GDM1 (cell line): ENCODE measurements at places on chromosomes 11 and 22.

GRCh38 chr11:35098855-35099254 is 40.1 kb upstream of the CD44 start:
- DNase-seq: peak; percentile 28

DNA sequence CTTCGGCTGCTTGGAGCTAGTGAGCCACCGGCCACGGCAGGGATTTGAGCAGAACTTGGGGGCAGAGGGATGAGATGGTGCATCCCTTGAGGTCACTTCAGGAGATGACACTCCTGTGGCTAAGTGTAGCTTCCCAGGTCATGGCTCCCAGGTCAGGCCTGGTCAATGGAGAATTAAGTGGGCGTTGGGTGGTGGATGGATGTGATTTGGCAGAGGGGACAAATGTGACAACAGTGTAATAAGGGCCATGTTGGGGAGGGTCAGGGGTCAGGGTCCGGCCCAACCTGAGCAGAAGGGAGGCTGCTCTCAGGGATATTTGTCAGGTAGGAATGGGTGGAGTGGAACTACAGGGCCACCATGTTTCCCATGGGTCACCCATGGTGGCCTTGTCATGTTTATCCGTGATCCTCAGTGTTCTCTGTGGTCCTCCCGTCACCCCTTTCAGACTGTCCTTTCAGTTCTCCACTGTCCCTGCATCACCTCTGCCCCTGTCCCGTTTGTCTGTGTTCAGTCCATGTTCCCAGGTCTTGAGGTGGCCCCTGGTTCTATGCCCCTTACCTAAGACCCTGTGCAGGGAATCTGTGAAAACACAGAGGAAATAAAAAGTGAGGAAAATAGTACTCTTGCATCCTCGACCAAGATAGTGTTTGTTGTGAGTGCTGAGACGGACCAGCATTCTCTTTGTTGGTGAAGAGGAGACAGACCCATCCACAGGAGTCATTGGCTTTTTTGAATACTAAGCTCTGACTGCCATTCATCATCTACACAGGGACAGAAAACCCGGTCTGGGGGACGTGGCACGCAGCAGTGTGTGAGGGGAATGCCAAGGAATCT is 6.1 kb downstream of the SLC25A1 start:
- no peak for DNase-seq

- DNase-seq: no peak
These were observed 26.1 kb upstream of the BAIAP2L2 start for GRCh38 chr22:38136607-38137006.

DNA sequence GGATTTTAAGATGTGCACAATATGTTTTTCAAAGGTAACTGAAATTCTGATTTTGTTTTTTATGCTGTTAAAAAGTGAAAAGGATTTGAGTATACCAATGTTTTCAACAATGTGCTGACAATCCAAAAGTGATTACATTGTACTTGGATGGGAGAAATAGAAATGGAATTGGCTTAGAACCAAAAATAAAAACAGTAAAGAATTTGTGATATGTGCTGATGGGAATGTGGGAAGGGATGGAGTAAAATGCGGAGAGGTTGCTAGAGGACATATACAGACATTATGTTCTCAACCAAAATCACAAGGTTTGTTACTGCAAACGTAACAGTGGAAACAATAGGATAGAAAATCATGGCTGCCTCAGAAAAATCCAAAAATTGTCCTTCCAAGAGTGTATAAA is 279.3 kb upstream of the TENM4 start:
- DNase-seq: no peak

GRCh38 chr11:78181185-78181584 is 7.2 kb downstream of the KCTD21 start:
- DNase-seq: no peak

DNA sequence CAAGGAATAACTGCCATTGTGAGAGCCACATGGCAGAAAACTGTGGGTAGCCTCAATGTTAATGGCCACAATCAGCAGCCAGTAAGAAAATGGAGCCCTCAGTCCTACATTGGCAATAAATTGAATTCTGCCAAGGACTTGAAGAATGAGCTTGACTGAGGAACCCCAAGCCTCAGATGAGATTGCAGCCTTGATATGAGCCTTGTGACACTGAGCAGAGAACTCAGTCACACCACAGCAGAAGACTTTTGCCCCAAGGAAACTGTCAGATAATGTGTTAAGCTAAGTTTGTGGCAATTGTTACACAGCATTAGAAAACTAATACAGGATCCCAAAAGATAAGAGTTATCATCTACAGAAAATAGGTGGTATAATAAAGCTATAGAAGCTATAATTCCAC is 2.4 kb upstream of the TTC17 start:
- DNase-seq: no peak

DNA sequence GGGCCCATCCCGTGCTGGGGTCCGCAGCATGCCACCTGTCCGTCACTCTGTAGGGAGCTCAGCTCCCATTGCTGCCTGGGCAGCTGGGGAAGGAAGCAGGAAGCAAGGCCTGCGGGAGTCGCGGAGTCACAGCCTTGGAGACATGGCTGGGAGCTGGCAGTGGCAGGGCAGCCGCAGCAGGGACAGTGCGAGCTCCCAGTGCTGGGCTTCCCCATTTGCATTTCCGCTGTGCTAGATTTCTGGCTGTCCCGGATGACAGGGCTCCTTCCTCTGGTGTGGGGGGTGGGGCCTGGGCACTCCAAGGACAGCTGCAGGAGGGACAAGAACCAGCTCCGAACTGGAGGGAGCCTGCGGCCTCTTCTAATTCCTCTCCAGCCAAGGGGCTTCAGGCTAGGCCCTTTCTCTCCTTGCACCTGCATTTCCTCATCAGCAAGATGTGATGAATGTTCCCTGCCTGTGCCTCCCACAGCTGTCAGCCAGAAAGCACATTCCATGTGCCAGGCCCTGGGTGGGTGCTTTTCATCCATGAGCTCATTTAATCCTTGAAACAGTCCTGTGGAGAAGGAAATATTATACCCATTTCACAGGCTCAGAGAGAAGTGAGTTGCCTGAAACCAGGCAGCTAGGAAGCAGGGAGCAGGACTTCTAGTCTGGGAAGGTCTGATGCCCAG is 48.0 kb downstream of the MYO7A start:
- DNase-seq: peak; percentile 29

DNA sequence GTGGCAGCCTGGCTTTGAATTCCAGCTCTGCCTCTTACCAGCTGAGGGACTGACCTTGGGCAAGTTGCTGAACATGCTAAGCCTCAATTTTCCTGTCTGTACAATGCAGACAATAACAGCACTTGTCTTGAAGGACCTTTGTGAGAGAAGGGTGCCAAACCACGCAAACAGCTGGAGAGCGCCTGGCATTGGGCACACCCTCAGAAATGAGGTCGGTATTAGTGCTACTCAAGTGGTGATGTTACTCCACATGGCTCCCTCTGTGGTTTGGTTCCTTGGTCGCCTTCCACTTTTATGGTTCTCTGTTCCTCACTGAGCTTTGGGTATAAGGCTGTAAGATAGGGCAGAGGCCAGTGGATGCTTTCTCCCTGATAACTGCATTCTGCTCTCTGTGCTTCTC is 8.2 kb downstream of the UBASH3B start:
- no peak for DNase-seq

GRCh38 chr11:58254936-58255335 is 13.1 kb downstream of the OR10W1 start:
- DNase-seq: no peak

GRCh38 chr11:75474878-75475766 is 42.1 kb upstream of the KLHL35 start:
- DNase-seq: no peak

- no peak for DNase-seq
These were observed 231.3 kb upstream of the B3GAT1 start for GRCh38 chr11:134643115-134644012.

- no peak for DNase-seq
These were observed 103.5 kb downstream of the WT1 start for GRCh38 chr11:32331792-32332191.

DNA sequence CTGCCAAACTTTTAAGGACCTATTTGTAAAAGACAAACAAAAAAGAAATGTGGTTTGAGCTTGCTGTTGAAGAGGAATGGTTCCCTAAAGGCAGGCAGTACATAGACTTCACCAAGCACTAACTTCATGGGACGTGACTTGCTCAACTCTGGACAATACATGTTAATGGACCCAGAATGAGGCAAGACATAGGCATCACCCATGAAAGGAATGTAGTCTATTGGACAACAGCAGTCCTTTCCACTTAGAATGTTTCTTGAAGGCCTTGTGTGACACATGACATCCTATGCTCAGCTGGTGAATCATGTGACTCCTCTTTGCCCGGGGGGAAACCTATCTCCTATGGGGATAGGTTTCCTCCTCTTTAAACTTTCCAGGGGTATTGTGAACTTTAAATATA is 246.4 kb upstream of the BLID start:
- DNase-seq: no peak

GRCh38 chr11:7020183-7020917 is at the start of the genes NLRP14 and ZNF214:
Gene NLRP14 (plus strand): TSS chr11:7020479. CDS start chr11:7038587, 18,108 bp downstream.
Gene ZNF214 (minus strand): TSS chr11:7020346. CDS start chr11:7002835, 17,511 bp downstream.
- DNase-seq: no peak

DNA sequence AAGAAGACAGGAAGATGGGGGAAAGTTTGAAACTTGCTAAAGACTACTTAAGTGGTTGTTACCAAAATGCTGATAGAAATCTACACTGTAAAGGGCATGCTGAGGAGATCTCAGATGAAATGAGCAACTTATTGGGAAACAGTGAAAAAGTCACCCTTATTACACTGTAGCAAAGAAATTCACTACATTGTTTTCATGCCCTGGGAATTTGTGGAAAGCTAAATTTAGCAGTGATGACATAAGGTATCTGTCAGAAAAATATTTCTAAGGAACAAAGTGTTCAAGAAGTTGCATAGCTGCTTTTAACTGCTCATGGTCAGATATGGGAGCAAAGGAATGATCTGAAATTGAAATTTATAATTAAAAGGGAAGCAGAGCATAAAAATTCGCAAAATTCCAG is 702.4 kb upstream of the LRRC4C start:
- DNase-seq: no peak

GRCh38 chr11:78753297-78753696 is 178.6 kb upstream of the NARS2 start:
- DNase-seq: no peak

DNA sequence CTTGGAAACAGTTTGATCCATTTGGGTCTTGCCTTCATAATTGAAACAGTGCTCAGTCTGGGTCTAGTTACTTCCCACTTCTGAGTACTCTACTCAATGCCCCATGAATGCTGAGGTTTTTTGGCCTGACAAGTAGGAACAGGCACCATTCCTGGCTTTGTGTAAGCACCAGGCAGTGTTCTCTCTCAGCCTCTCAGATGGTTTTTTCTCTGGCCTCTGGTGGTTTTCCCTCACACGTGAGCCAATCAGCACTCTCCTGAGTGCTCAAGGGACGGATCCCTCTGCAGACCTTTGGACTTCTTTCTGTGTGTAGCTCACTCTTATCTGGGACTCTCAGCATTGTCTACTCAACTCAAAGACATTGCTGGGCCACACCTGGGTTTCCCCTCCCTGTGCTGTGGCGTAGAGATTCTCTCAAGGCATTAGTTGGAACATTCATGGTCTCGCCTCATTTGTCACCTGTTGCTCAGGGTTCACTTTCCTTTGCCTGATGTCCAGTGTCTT is 21.3 kb downstream of the SIK2 start:
- DNase-seq: no peak

- no peak for DNase-seq
These were observed 179.6 kb downstream of the BLID start for GRCh38 chr11:121936370-121936769.

DNA sequence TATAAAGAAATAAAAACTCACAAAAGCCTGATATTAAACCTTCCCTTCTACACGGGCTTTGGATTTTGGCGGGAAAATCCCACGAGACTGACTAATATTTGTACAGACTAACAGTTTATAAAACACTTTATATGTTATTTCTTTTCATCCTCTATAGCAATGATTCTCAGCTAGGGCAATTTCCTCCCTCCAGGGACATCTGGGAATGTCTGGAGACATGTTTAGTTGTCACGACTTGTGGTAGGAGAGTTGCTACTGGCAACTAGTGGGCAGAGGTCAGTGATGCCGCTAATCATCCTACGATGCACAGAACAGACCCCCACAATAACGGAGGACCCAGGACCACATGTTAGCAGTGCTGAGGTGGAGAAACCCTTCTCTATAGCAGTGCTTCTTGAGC is 304.8 kb upstream of the PITPNB start:
- DNase-seq: no peak

- DNase-seq: no peak
These were observed 9.4 kb downstream of the PCF11 start for GRCh38 chr11:83166193-83166866.

- DNase-seq: peak; percentile 76
These were observed 2.6 kb downstream of the ACER3 start for GRCh38 chr11:76863196-76863777.

DNA sequence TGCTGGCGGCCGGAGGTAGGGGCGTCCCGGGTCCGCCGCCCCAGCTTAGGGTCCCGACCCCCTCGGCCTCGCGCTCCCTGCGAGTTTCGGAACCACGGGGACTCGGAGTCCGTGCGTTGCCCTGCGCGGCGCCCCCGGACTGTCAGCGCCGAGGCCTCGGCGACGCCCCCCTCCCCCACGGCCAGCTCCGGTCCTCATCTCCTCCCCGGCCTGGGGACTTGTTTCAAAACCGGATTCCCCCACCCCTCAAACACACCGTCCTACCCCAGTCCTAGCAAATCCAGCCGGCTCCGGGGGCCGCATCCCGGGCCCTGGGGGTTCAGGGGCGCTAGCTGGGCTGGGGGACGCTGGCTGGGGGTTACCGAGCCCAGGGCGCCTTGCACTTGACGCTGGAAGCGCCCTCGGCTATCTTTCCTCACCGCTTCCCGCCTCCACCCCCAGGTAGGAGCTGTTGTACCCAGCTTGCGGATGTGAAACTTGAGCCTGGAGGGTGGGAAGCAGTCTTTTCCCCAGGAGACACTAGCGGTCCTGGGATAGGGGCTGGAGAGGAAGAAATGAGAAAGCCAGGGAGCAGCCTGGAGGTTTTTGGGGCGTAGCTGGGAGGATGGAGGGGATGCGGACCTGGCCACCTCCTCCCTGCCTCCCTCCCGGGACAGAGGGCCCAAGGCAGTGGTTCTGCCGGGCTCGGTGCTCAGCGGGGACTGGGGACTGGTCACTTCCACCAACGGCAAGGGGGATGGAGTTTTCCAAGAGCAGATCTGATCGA is 550 bp downstream of the FBLN1 start:
- no peak for DNase-seq

GRCh38 chr11:125583496-125583895 is 9.2 kb upstream of the STT3A start:
- DNase-seq: no peak

DNA sequence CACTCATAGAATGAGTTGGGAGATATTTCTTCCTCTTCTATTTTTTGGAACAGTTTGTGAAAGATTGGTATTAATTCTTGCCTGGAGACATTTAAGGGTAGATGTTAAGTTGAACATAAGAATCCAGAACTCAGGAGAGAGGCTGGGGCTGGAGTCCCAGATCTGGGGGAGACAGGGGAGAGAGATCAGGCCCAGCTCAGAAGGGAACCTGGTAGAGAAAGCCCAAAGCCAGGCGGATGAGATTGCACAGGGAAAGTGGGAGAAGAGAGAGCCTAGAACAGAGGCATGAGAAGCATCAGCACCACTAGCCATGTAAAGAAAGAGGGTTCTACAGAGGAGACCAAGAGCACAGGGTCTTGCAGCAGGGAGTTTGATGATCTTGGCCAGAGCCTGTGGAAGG is 13.0 kb upstream of the GNAZ start:
- no peak for DNase-seq

GRCh38 chr22:48389916-48390315 is 1437.8 kb downstream of the BRD1 start:
- no peak for DNase-seq

GRCh38 chr11:46106530-46107407 is 14.5 kb downstream of the PHF21A start:
- DNase-seq: no peak
